Activated CD4-positive, CD25-positive, alpha-beta regulatory T cell treated with anti-CD3 and anti-CD28 coated beads, Interleukin-2, amount 50 U/mL, for 16 hours (primary cell): ENCODE measurements at places on chromosomes 1 and 21.

- DNase-seq = no peak
These were observed 51.3 kb downstream of the KRTAP19-8 start for GRCh38 chr21:30986965-30987364.

DNA sequence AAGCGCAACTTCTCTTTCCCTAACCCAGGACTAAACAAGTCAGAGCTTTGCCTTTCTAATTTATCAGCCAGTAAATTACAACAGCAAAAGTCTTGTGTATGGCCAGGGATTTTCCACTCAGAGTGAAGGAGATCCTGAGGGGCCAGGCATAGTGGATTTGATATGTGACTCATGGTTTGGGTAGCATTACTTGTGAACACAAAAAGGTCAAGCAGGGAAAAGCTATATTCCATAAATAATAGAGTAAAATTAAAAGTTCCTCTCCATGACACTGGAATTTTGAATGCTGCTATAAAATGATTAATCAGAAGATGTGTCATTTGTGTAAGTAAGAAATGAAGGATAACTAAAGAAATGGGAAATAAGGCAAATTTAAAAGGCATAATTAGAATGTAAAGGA, 284.8 kb downstream of the HLX start:
- no peak for DNase-seq

GRCh38 chr1:183604815-183605214, 14.6 kb upstream of the NCF2 start:
- DNase-seq = no peak

DNA sequence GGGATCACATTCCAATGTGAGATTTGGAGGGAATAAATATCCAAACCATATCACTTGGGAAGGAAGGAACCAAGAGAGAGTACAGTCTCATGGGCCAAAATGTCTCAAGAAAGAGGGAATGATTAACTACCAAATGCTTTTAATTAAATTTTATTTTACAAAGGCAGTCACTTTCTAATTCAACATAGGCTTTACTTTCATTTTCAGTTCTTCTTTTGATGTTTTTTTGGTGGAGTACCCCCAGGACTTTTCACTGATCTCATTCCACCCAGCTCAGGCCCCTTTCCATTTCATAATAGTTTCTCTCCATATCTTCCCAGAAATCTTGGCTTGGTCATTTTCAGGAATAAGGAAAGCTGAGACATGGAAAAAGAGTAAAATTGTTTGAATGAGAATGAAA, 5.1 kb upstream of the SLAMF7 start:
- DNase-seq = no peak

GRCh38 chr1:925561-926421, 2.1 kb downstream of the SAMD11 start:
- DNase-seq = no peak

GRCh38 chr1:58555393-58555792, 8.9 kb upstream of the OMA1 start:
- DNase-seq = no peak

- DNase-seq = no peak
These were observed 19.4 kb downstream of the TRIM67 start for GRCh38 chr1:231181271-231181670.
